Left renal pelvis (tissue), 4 donors: ENCODE measurements at places on chromosomes 11 and 22. TPM values are rescaled to one million over a fixed set of nuclear protein-coding genes. Genes with fewer than 3 reads are reported as not detected.

DNA sequence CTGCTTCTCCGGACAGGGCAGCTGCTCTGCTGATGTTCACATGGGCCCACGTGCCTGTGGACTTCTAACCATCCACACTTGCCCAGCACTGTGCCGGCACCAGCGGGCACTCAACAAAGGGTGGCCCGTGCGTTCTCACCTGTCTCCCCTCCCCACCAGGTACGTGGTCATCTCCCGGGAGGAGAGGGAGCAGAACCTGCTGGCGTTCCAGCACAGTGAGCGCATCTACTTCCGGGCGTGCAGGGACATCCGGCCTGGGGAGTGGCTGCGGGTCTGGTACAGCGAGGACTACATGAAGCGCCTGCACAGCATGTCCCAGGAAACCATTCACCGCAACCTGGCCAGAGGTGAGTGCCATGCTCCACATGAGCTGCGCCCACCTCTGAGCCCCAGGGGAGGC lies 66.7 kb downstream of the SYT13 start:
- no peak for DNase-seq

GRCh38 chr11:16909359-16910035 lies 104.7 kb downstream of the PLEKHA7 start:
- DNase-seq = no peak

The PLEKHB1 gene
- 13.2 TPM for polyA plus RNA-seq

The DDB1 gene
- 203 TPM for polyA plus RNA-seq
